ENCODE measurements at places on chromosomes 6 and 20.
A peak's percentile ranks its signal among the peaks of the same experiment; 100 is the strongest.

DNA sequence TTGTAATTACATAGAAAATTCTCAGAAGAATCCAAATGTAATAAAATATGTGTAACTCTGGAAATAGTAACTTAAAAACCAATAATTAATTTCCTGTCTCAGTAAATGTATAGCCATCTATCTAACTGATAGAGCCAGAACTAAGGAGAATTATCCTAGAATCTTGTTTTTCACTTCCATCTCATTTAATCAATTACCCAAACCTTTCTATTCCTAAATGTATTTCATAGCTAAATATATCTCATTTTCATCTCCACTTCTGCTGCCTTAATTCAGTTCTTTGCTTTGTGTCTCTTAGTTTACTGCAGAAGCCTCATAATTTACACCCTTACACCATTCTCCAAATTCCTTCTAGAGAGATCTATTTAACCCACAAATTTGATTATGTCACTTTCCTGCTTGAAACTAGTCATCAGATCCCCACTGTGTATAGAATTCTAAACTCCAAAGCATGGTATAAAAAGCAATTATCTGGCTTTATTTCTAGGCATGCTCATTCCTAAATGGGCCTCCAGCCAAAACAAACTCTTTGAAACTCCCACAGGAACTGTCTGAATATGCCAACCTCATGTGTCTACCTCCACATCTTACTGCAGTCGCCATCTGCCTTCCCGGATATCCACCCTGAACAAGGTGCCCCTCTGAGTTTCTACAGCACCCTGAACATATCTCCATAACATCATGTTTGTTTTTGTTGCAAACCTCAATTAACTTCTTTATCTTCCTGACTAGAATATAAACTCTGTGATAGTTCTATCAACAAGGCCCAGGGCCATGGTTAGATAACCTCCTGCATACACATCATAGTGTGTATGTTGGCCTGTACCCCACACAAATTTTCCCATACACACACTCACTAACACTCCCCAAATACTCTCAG is 70.5 kb upstream of the ADTRP start:
- no peak for DNase-seq

- DNase-seq, result no peak
These were observed 154.6 kb downstream of the RFPL4B start for GRCh38 chr6:112501705-112502104.

DNA sequence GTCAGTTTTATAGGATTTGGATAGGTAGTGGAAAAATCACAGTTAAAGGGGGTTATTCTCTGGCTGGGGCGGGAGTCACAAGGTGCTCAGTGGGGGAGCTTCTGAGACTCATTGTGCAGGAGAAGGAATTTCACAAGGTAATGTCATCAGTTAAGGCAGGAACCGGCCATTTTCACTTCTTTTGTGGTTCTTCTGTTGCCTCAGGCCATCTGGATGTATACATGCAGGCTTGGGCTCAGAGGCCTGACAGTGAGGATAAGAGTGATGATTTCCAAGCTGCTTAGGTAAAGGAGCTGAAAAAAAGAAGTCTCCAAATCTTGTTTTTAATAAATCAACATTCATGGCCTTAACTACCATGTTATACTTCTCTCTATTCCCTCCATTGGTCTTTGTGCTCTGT is 622.9 kb upstream of the ID4 start:
- DNase-seq, result no peak

DNA sequence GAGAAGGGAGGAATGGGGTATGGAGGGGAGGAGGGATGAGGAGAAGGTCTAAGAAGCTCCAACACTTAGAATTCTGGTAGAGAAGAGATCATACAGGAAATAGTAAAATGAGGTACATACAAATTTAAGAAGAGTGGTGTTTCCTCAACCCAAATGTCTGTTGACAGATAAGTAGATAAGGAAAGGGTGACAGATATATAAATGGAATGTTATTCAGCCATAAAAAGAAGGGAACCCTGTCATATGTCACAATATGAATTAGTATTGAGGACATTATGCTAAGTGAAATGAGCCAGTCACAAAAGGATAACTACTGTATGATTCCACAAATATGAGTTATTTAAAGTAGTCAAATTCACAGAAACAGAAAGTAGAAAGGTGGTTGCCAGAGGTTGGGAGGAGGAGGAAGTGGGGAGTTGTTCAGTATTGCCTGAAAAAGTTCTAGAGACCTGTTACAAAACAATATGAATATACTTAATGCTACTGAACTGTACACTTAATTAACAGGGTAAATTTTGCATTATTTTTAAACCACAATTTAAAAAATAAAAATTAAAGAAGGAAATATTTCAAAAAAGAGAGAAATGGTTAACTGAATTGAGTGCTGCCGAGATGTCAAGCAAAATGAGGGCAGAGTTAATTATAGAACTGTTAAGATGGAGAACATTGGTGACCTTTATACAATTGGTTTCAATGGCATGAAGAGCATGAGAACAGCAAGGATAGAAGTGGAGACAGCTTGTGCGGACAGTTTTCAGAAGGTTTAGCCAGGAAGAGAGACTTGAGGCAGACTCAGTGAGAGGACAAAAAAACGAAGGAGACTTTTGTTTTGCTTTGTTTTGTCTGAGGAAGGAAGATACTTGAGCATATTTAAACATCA is 47.6 kb upstream of the ADGRF4 start:
- no peak for DNase-seq

DNA sequence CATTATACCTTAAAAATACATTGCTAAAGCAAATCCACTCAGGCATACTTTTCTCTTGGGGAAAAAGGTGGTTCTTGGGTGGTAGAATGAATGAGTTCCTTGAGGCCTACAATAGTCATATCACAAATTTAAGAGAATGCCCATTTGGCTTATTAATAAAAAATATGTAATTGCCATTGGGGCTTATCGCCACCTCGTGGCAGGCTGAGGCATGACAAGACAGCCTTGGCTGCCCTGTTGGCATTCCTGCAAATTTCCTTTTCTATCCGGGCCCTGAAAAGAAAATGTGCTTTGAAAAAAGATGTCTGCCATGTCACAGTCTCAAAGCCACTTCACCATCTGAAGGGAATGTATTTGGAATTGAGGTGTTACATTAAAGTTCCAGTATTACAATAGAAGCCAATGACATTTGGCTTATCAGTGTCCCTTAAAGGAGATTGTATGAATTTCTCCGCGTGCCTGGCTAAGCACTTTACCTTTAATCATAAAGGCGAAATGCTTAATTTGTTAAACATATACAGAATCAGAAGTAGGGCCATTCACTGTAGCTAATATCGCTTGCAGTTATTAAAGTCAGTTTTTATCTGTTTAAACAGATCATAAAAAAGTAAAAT is 188.3 kb upstream of the ZFP64 start:
- DNase-seq, result peak; percentile 18

- DNase-seq, result no peak
These were observed 165.1 kb downstream of the CDKAL1 start for GRCh38 chr6:20699402-20699801.

DNA sequence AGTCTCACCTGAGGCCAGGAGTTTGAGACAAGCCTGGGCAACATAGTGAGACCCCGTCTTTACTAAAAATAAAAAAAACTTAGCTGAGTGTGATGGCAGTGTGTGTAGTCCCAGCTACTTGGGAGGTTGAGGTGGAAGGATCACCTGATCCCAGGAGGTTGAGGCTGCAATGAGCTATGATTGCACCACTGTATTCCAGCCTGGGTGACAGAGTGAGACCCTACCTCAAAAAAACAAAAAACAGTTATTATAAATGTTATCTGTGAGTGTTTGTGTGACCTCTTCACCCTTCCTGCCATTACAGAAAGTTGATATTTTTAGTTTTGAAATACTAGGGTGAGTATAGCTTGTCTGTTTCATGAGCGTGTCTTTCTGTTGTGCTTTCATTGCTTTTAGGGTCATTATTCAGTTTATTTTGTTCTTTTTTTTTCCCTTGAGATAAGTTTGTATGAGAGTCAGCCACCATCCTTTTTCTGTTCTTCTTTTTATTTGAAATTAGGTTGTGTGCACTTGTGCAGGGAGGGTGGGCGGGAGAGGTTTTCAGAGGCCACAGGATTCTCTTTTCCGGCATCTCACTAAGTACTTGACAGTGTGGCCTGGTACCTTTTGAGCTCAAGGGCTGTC is 26.2 kb downstream of the CDYL start:
- DNase-seq, result no peak

- peak; percentile 84 for DNase-seq
These were observed 7.8 kb downstream of the KCNG1 start for GRCh38 chr20:51014797-51015722.

DNA sequence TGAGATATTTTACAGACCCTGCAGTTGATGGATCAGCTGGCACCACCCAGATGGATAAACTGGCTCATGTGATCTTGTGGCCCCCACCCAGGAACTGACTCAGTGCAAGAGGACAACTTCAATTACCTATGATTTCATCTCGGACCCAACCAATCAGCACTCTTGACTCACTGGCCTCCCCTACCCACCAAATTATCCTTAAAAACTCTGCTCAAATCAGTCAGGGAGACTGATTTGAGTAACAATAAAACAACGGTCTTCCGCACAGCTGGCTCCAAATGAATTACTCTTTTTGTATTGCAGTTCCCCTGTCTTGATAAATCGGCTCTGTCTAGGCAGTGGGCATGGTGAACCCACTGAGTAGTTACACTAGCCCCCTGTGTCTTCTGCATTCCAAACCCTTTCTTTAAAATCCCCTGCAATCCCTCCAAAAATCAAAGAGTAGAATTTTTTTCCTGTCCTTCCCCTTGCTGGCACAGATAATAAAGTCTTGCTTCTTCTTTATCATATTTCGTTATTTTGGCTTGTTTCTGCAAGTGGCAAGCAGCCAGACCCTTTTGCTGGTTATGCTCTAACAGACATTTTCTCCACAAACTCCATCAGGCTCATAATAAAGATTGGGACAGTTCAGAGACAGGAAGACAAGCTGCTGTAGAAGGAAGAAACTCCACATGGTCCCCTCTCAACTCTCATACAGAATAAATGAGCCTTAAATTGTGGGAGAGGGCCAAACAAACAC is 48.3 kb downstream of the OR2B6 start:
- DNase-seq, result no peak

DNA sequence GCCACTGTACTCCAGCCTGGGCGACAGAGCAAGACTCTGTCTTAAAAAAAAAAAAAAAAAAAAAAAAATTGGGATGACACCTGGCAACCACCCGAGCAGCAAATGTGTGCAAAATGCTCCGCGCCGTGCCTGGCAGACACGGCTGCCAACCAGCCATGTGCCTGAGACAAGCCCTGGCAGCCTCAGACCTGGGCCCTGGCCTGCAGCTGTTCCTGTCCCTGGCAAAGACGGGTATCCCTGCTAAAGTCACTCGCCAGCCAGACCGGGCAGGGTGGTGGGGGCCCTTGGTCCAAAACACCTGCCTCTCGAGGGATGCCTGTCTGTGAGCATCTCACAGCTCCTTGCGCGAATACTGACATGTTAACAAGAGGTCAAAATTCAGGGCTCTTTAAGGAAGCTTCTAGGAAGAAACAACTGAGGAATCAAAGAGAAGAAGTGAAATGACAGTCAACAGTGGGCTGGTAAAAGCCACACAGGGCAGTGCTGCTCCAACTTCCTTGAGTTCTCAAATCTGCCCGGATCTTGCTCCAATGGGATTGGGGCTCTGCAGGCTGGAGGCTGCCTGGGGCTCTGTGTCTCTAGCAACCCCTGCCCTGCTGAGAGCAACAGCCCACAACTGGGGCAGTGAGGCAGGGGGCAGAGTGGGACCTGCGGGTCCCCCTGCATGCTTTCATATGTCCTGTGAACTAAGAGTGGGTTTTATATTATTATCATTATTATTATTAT is 53.4 kb downstream of the SYTL3 start:
- DNase-seq, result no peak

DNA sequence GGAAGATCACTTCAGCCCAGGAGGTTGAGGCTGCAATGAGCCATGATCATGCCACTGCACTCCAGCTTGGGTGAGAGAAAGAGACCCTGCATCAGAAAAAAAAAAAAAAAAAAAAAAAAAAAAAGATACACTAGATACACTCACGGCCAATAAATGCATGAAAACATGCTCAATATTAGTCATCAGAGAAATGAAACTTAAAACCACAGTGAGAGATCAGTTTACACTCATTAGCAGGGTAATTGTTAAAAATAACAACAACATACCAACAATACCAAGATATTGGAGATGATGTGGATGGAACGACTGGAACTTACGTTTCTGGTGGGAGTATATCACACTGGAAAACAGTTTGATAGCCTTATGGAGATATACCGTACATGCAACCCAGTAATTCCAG is 29.9 kb downstream of the HS3ST5 start:
- DNase-seq, result no peak

DNA sequence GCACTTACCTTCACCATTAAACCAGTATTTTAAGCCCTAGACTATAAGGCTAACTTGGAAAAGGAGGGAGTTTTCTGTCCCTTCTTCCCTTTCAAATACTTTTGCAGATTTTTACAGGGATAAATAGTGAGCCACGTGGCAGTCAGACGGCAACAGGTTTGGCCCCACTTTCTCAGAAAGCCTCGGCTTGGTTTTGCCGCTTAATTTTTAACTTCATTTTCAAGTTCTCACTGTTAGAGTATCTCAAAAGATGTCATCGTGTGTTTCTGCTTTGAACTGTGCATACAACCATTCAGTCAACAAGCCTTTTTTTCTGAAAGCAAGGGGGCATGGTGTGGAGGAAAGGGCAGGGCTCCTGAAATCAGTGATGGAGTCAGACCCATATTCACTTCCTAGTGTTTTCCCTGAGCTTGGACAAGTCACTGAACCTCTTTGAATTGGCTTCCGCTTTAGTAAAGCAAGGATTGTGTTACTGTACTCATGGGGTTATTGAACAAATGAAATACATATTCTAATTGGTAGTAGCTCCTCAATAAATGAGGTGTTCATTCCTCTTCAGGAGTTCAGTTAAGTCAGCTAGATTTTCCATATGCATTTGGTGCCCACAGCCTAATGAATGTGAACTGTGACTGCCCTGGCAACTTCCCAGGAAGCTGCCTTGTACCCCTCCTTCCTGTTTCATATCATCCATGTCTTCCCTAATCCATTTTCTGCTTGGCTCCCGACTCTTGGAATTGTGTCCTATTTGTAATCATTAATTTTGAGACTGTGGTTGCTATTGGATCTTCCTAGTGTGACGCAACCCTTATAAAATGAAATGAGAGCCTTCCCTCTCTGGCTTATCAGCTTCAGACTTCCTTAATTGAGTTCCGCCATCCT is at the start of gene SLC17A2:
Gene SLC17A2 (minus strand): TSS at position 160 of the 879 bp plus-strand sequence. CDS start 4,895 bp downstream, outside the sequence.
- no peak for DNase-seq

GRCh38 chr6:28696682-28697081 is 171.0 kb downstream of the GPX5 start:
- DNase-seq, result no peak

DNA sequence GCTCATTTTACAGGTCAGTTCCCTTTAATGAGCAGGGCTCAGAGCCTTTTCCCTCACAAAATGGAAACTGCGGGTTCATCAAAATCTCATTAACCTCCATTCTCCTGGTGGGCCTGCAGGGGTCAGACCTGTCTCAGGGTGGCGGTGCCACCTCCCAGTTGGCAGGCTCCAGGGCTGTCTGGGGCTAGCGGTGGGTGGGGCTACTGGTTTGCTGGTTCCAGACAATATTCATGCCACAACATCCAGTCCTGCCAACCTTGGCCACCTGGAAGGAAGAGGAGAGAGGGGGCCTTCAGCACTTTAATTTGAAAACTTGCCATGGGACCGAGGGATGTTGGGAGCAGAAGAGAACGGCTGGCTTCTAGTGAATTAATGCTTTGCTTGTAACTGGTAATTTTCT is 41.9 kb upstream of the CTNNBL1 start:
- no peak for DNase-seq
